ENCODE measurements at places on chromosomes 13 and 19.

DNA sequence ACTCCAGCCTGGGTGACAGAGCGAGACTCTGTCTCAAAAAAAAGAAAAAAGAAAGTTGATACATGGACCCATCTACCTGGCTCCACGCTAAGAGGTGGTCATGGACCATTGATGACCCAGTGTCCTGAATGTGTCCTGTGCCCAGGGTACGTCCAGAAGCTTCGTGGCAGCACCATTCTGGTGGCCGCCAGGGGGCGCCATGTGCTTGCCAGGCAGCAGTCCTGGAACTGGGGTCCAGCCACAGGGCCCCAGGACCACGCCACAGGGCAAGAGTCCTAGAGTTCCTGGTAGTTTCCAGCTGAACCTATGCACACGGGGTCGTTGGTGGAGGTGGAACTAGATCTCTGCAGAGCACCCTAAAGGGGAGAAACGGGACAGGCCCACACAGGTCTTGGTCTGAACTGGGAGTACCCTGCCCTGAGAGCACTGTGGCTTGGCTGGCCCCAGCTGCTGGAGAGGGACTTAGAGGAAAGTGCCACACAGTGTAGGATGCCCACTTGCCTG, 19.9 kb upstream of the FBXO27 start:
- peak; percentile 46 for DNase-seq

DNA sequence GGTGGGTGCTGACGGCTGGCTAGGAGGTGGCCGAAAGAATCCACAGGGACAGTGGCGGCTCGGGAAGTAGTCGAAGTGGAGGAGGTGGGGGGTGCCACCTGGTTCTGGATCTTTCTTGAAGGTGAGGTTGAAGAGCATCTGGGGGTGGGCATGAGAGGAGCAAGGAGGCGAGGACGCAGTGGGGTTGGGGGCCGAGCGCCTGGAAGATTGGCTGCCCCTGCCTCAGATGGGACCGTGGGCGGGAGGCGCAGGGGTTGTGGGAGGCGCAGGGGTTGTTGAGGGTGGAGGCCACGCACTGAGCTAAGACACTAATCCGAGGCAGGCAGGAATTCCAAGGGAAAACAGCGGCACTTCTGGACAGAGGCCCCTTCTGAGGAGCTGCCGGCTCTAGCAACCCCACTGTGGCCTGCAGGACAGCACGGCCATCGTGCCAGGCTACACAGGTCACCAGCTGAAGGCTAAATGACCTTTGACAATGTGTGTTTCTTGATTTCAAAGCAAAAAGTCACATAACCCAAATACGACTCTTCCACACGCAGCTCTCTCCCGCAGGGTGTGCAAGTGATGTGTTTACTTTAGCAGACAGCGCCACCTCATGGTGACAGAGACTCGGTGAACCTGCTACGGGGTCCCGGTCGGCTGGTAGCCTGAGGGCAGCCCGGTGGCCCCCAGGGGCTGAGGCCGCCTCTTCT, 44.1 kb upstream of the RANBP3 start:
- peak; percentile 45 for DNase-seq

- DNase-seq: no peak
Measured at GRCh38 chr19:35757231-35757748, 461 bp upstream of the HSPB6 start.

- no peak for DNase-seq
Measured at GRCh38 chr19:33756177-33756576, 40.5 kb upstream of the KCTD15 start.

DNA sequence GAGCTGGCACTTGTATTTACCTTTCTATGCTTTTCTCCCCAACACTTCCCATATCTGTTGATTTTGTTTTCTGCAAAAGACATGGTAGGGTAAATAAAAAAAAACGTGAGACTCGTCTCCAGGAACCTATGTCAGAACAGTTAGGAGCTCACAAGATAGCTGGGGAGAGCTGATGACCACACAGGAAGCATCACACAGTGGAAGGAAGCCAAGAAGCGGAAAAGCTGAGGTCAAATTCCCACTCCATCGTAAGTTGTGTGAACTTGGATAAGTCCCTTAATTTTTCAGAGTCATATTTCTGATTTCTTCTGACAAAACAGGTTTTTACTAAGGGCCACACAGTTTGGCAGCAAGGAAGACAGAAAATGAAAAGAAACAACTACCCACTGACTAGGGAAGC, 199.6 kb downstream of the KLF5 start:
- DNase-seq: no peak

DNA sequence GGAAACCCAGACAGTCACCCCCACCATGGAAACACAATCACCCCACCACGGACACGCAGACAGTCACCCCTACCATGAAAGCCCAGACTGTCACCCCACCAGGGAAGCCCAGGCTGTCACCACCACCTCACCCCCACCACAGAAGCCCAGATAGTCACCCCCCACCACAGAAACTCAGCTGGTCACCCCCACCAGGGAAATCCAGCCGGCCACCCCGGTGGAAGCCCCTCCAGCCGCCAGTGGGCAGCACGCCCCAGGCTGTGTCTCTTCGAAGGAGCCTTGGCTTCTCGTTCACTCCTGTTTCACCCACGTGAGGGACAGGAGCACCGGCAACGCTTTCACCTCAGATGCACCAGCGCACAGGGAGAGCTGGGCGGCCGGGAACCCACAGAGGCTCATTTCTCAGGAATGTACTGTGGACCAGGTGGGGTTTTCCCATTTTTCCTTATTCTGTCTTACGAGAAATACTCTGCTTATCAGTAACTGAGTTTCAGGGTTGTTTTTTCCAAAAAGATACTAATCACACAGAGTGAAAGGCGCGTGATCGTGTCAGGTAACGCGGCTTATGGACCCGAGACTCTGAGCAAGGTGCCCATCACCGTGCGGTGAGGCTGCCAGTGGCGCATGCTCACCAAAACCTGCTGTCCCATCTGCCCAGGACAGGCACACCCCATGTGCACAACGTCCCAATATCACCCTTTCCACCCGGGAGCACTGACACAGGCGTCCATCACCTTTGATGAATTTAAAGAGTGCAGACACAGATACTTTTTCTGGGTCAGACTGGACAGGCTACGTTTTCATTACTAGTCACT, 28.0 kb downstream of the CARS2 start:
- no peak for DNase-seq

DNA sequence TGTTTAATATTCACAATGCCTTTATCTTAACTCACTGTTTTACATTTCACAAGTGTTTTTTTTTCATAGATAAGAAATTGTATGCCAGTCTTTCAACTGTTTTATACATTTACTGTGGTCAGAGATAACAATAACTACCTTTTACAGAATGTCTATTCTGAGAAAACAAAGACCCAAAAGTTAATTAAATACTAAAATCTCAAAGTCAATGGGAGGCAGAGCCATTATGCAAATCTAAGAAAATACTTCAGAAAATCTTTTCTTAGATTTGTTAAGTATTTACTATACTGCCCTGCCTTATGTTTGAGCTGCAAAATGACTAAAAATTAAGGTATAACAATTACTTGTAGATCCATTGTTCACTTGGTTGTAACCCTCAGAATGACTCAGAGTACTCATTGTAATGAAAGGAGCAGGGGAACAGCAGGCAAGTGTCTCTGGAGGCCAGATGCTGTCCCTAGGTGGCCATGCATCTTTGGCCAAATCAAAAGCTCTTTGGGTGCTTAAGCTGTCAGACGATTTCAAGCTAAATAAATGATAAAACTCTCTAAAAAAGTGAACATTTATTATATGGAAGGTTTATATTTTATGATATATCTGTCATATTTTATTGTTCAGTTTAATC, 770.1 kb upstream of the PCDH20 start:
- no peak for DNase-seq

GRCh38 chr13:77360032-77360685, 33.3 kb upstream of the MYCBP2 start:
- no peak for DNase-seq

- DNase-seq: no peak
Measured at GRCh38 chr13:93922063-93922855, 557.2 kb downstream of the DCT start.

DNA sequence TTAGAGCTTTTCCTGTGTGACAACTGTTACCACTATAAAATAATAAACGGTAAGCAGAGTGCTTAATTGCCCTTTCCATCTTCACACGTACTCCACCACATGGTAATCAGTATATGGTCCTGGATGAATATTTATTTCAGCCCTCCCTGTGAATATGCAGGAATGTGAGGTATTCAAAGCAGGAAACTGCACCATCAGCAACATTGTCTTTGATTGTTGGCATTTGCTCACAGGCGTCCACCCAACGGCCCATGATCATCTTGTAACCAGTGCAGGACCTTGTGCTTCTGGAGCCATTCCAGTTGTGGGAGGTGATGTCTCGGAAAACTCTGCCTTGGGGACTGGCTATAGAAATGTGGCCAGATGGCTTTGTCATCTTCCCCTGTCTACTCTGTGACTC, 132.6 kb downstream of the COG6 start:
- DNase-seq: no peak

GRCh38 chr13:45325806-45326205, 15.2 kb downstream of the TPT1 start:
- DNase-seq: no peak

DNA sequence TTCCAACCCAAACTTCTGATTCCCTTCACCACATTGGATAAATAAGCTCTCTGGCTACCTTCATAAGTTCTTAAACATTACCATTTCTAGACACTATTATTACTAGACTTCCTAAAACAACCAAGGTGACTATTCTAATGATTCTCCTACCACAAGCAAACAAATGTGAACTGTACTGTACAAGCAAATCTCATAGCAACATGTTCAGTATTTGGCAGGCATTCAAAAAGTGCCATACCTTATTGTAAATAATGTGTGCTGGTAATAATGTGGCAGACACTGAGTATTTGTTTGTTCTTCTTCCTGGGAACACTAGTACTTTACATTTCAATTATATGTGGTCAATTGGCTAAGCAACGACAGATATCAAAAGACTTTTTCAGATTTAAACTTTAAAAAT, 986.0 kb upstream of the SPRY2 start:
- DNase-seq: no peak

- no peak for DNase-seq
Measured at GRCh38 chr19:30090476-30090875, 148.4 kb downstream of the URI1 start.

- DNase-seq: no peak
Measured at GRCh38 chr13:29384871-29385270, 210.6 kb downstream of the SLC7A1 start.

DNA sequence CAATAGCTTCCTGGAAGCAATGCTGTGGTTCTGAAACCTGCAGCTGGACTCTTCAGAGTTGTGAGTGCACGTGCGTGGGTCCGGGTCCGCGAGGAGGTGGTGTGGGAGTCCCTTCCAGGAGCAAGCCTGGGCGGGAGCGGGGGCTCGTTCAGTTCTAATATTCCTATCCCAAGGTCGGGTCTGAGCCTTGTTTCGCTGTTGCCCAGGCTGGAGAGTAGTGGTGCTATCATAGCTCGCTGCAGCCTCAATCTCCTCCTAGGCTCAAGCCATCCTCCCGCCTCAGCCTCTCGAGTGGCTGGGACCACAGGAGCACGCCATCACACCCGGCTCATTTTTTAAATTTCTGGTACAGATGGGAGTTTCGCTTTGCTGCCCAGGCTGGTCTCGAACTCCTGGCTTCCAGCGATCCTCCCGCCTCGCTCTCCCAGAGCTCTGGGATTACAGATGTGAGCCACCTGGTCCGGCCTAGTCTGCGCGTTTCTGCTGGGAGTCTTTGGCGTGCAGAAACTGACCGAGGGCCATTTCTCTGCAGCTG, 625 bp downstream of the ZFP82 start:
- no peak for DNase-seq

GRCh38 chr19:2775556-2776430, 7.3 kb downstream of the SGTA start:
- peak; percentile 47 for DNase-seq
